ENCODE measurements at places on chromosomes 4 and X. TPM values are rescaled to one million over a fixed set of nuclear protein-coding genes. Genes with fewer than 3 reads are reported as not detected.

The DCAF12L1 gene
- not detected for total RNA-seq

The CXXC4 gene
- total RNA-seq, result not detected

The PSAPL1 gene
- total RNA-seq, result not detected

The STIM2 gene
- total RNA-seq, result 77.5 TPM

The FAM199X gene
- 13.3 TPM for total RNA-seq

The ARHGAP6 gene
- not detected for total RNA-seq

The STK32B gene
- not detected for total RNA-seq

The EMCN gene
- total RNA-seq, result not detected

The ARHGAP4 gene
- total RNA-seq, result 353 TPM

The CT45A9 gene
- total RNA-seq, result not detected

The EPGN gene
- total RNA-seq, result not detected

The FSTL5 gene
- not detected for total RNA-seq

The SLC38A5 gene
- 70.9 TPM for total RNA-seq

The C4orf33 gene
- 14.6 TPM for total RNA-seq

The SCOC gene
- total RNA-seq, result 17.0 TPM

The TCP11X2 gene
- total RNA-seq, result not detected

The WDR17 gene
- 0.25 TPM for total RNA-seq

The TSPAN6 gene
- not detected for total RNA-seq

The XK gene
- not detected for total RNA-seq

The UBA6 gene
- total RNA-seq, result 88.2 TPM

The CRLF2 gene
- total RNA-seq, result 3.1 TPM

The PGAM4 gene
- not detected for total RNA-seq

The HPGD gene
- total RNA-seq, result 10.0 TPM

The GLRA2 gene
- not detected for total RNA-seq

The CLNK gene
- total RNA-seq, result 0.15 TPM

The CXCL1 gene
- total RNA-seq, result not detected

The SPINK2 gene
- total RNA-seq, result 1.9 TPM

The MECP2 gene
- total RNA-seq, result 59.6 TPM

The AWAT2 gene
- not detected for total RNA-seq

The ELOVL6 gene
- 15.2 TPM for total RNA-seq

The GAGE1 gene
- total RNA-seq, result not detected

The KLHL13 gene
- total RNA-seq, result 0.08 TPM

The CT83 gene
- total RNA-seq, result not detected

The TMEM144 gene
- 0.15 TPM for total RNA-seq

The ADH1A gene
- total RNA-seq, result not detected

The TMPRSS11A gene
- not detected for total RNA-seq

The PNMA5 gene
- total RNA-seq, result 0.12 TPM

The ZFP92 gene
- total RNA-seq, result 1.3 TPM

The MAGEA2B gene
- not detected for total RNA-seq

The SLC25A53 gene
- 6.7 TPM for total RNA-seq

The VCX3B gene
- total RNA-seq, result not detected

The NEXMIF gene
- 1.6 TPM for total RNA-seq

The DDX60 gene
- total RNA-seq, result 32.0 TPM

The OPHN1 gene
- total RNA-seq, result 0.12 TPM
